H9 (cell line): ENCODE measurements at places on chromosomes 13 and 19. TPM values are rescaled to one million over a fixed set of nuclear protein-coding genes. Genes with fewer than 3 reads are reported as not detected.

GRCh38 chr19:41398050-41398418, 416 bp downstream of the BCKDHA start:
- H3K36me3 ChIP-seq = no peaks in the 10 kb centered on the region; the same call in 2 of the 3 replicates
- no peaks in the 10 kb centered on the region for H3K4me1 ChIP-seq
- no peak overlapping the region for H3K27ac ChIP-seq
- H3K4me3 ChIP-seq = peak overlapping the region; percentile 98

- H3K4me3 ChIP-seq = no peak overlapping the region
- no peak for DNase-seq
- H3K4me1 ChIP-seq = peaks cover 3% of the 10 kb centered on the region; the same call in 1 of the 2 replicates
- peaks cover 11% of the 10 kb centered on the region for H3K36me3 ChIP-seq
Measured at GRCh38 chr19:43420954-43421353, 6.3 kb downstream of the TEX101 start.

GRCh38 chr19:46371371-46371901, 24.5 kb downstream of the PPP5C start:
- DNase-seq = no peak
- peaks cover 33% of the 10 kb centered on the region for H3K36me3 ChIP-seq
- H3K27me3 ChIP-seq = no peaks in the 10 kb centered on the region
- H3K27ac ChIP-seq = no peak overlapping the region
- H3K4me3 ChIP-seq = no peak overlapping the region
- H3K4me1 ChIP-seq = peaks cover 7% of the 10 kb centered on the region; the same call in 1 of the 2 replicates

- H3K4me1 ChIP-seq = peaks cover 2% of the 10 kb centered on the region; the same call in 1 of the 2 replicates
- no peaks in the 10 kb centered on the region for H3K27me3 ChIP-seq
- DNase-seq = no peak
- H3K27ac ChIP-seq = no peak overlapping the region
- H3K4me3 ChIP-seq = no peak overlapping the region
Measured at GRCh38 chr19:32702010-32702409, 10.4 kb downstream of the NUDT19 start.

The ZNF850 gene
- 23.9 and 25.1 TPM in 2 replicates for total RNA-seq

- H3K27ac ChIP-seq = no peak overlapping the region
- no peaks in the 10 kb centered on the region for H3K27me3 ChIP-seq
- no peaks in the 10 kb centered on the region for H3K4me1 ChIP-seq
- peaks cover 15% of the 10 kb centered on the region for H3K36me3 ChIP-seq
Measured at GRCh38 chr19:19568802-19569756, 31.0 kb downstream of the CILP2 start.

The DOCK6 gene
- total RNA-seq = 57.9 and 59.4 TPM in 2 replicates

GRCh38 chr13:46071590-46072249, 19.2 kb upstream of the ZC3H13 start:
- no peaks in the 10 kb centered on the region for H3K36me3 ChIP-seq
- no peak overlapping the region for H3K4me3 ChIP-seq
- no peaks in the 10 kb centered on the region for H3K27me3 ChIP-seq
- peak; percentile 57 for DNase-seq

The ZNF441 gene
- total RNA-seq = 0.85 and 1.3 TPM in 2 replicates

- H3K27ac ChIP-seq = no peak overlapping the region
- H3K36me3 ChIP-seq = peaks cover 6% of the 10 kb centered on the region; the same call in 2 of the 3 replicates
- no peak overlapping the region for H3K4me3 ChIP-seq
- DNase-seq = no peak
- no peaks in the 10 kb centered on the region for H3K4me1 ChIP-seq
- no peaks in the 10 kb centered on the region for H3K27me3 ChIP-seq
Measured at GRCh38 chr13:37715606-37716015, 117.0 kb upstream of the POSTN start.

DNA sequence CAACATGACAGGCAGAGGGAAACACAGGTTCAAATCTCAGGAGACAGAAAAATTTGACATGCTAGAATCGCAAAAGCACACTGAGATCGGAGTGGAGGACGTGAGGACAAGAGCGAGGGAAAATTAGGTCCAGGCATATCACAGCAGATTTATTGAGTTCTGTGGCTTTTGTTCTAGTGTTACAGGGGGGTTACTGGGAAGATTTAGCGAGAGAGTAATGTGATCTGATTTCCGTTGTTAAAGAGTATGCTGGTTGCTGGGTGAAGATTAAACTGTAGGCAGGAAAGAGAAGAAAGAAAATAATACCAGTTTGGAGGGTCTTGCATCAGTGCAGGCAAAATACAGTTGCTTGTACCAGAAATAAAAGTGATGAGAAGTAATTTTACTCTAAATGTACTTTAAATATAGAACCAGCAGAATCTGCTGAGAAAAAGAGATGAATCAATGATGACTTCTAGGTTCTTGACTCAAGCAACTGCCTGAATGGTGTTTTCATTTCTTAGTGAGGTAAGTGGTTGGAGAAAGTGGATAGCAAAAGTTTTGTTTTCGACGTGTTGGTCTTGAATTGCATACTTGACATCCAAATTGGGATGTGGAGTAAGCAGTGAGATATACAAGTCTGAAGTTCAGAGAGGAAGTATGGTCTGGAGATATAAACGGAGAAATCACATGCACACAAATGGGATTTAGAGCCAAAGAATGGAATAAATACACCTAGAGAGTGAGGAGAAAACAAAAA, 35.7 kb downstream of the UFM1 start:
- no peaks in the 10 kb centered on the region for H3K4me1 ChIP-seq
- H3K27ac ChIP-seq = no peak overlapping the region
- no peak for DNase-seq
- H3K36me3 ChIP-seq = no peaks in the 10 kb centered on the region
- H3K27me3 ChIP-seq = no peaks in the 10 kb centered on the region

DNA sequence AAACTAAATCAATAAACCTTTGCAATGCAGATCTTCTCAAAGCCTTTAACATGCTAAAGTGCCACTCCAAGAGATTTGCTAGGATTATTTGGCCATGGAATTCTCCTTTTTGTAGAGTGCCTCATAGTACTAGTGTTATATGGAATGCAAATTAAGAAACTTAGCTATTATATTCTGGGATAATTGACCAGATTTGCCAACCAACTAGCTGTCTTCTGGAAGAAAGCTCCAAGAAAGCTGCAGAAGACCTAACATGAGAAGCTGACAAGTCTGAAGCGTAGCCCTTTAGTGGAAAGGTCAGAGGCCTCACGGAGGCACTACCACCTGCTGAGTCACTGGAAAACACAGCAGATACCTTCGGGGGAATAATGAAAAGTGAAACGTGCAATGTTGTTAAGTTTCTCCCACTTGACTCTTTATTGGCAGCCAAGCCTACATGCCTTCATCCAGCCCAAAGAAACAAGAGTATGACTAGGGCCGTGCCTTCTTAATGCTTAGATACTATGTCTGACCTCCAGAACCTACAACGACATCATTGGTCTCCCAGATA, 29.8 kb upstream of the KATNAL1 start:
- DNase-seq = no peak
- no peaks in the 10 kb centered on the region for H3K36me3 ChIP-seq
- no peaks in the 10 kb centered on the region for H3K27me3 ChIP-seq
- no peak overlapping the region for H3K4me3 ChIP-seq

The EXOSC5 gene
- total RNA-seq = 58.7 and 62.1 TPM in 2 replicates

GRCh38 chr19:56111601-56112312, 9.3 kb downstream of the ZNF787 start:
- H3K36me3 ChIP-seq = peaks cover under 1% of the 10 kb centered on the region; the same call in 1 of the 2 replicates
- no peak for DNase-seq
- H3K27ac ChIP-seq = no peak overlapping the region
- H3K27me3 ChIP-seq = no peaks in the 10 kb centered on the region
- H3K4me3 ChIP-seq = no peak overlapping the region

The PRR19 gene
- 2.9 and 3.2 TPM in 2 replicates for total RNA-seq

GRCh38 chr13:32284927-32285632, 30.1 kb downstream of the ZAR1L start:
- no peaks in the 10 kb centered on the region for H3K27me3 ChIP-seq
- H3K27ac ChIP-seq = no peak overlapping the region
- no peak overlapping the region for H3K4me3 ChIP-seq
- H3K36me3 ChIP-seq = no peaks in the 10 kb centered on the region

- peaks cover 3% of the 10 kb centered on the region; the same call in 1 of the 2 replicates for H3K36me3 ChIP-seq
- H3K27me3 ChIP-seq = no peaks in the 10 kb centered on the region; the same call in 1 of the 2 replicates
- H3K4me3 ChIP-seq = no peak overlapping the region
Measured at GRCh38 chr19:456547-457110, 4.2 kb downstream of the SHC2 start.

- no peak overlapping the region for H3K27ac ChIP-seq
- H3K4me1 ChIP-seq = no peaks in the 10 kb centered on the region
- H3K36me3 ChIP-seq = peaks cover 4% of the 10 kb centered on the region; the same call in 1 of the 2 replicates
- DNase-seq = no peak
- H3K27me3 ChIP-seq = no peaks in the 10 kb centered on the region
Measured at GRCh38 chr13:28136916-28137315, 1.4 kb upstream of the PAN3 start.

DNA sequence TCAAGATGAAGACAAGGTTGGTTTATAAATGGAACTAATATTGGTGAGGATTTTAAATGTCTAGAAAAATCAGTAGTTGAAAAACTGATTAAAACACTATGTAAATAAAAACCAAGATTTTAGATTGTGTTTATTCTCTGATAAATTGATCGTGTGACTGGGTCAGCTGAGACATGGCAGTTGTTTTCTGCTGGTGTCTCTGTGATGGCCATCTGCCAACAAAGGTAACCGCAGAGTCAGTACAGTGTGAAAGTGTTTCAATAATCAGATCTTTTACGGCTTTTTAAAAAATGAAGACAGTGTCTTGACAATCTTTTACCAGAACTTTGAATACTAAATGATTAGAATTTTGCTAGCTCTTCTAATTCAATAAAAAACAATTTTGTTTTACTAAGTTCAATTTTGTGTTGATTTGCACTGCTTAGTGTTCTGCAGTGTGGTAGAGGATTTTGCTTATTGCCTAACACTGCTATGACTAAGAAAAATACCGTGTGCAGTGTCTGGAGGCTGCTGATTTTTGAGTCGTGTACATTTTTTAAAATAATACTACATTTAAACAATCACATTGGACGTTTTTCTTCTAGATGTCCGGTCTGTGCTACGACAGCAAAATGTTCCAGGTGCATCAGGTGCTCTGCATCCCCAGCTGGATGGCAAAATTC, 32.7 kb upstream of the GPR183 start:
- peaks cover 2% of the 10 kb centered on the region; the same call in 1 of the 2 replicates for H3K4me1 ChIP-seq
- no peaks in the 10 kb centered on the region for H3K27me3 ChIP-seq
- no peak overlapping the region for H3K4me3 ChIP-seq
- no peak for DNase-seq

The ZNF846 gene
- 8.1 and 9.2 TPM in 2 replicates for total RNA-seq

GRCh38 chr19:43430976-43431375, 16.3 kb downstream of the TEX101 start:
- no peak overlapping the region for H3K4me3 ChIP-seq
- DNase-seq = no peak
- H3K36me3 ChIP-seq = no peaks in the 10 kb centered on the region
- no peak overlapping the region for H3K27ac ChIP-seq
- no peaks in the 10 kb centered on the region for H3K27me3 ChIP-seq
- no peaks in the 10 kb centered on the region for H3K4me1 ChIP-seq

- H3K27ac ChIP-seq = no peak overlapping the region
- peaks cover 49% of the 10 kb centered on the region for H3K36me3 ChIP-seq
- peak; percentile 33 for DNase-seq
- H3K4me3 ChIP-seq = peak overlapping the region; percentile 35; the same call in 1 of the 3 replicates
- H3K4me1 ChIP-seq = no peaks in the 10 kb centered on the region
Measured at GRCh38 chr19:3975637-3976087, 4.8 kb upstream of the DAPK3 start.

GRCh38 chr19:49636233-49636932, 3.6 kb downstream of the RRAS start:
- DNase-seq = no peak
- H3K27me3 ChIP-seq = no peaks in the 10 kb centered on the region
- no peak overlapping the region for H3K27ac ChIP-seq
- no peaks in the 10 kb centered on the region for H3K36me3 ChIP-seq
- H3K4me1 ChIP-seq = no peaks in the 10 kb centered on the region; the same call in 1 of the 2 replicates
- no peak overlapping the region for H3K4me3 ChIP-seq

DNA sequence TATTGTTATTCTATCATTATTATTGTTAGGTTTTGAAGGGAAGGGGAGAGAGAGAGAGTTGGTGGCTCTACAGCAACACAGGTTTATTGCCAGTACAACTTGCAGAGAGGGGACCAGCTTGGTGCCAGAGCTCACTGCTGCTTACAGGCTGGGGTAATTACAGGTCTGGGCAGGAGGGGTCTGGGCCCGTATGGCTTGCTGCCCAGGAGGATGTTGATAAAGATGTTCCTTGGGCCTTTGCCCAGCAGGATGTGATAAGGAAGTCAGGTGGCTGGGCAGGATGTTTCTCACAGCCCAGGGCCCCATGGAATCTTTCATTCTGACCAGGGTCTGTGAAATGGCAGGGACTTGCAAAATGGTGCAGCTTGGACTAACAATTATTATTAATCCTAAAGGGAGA, 64.2 kb upstream of the ZNF599 start:
- no peaks in the 10 kb centered on the region for H3K27me3 ChIP-seq
- no peaks in the 10 kb centered on the region for H3K4me1 ChIP-seq
- H3K4me3 ChIP-seq = no peak overlapping the region
- H3K27ac ChIP-seq = no peak overlapping the region

DNA sequence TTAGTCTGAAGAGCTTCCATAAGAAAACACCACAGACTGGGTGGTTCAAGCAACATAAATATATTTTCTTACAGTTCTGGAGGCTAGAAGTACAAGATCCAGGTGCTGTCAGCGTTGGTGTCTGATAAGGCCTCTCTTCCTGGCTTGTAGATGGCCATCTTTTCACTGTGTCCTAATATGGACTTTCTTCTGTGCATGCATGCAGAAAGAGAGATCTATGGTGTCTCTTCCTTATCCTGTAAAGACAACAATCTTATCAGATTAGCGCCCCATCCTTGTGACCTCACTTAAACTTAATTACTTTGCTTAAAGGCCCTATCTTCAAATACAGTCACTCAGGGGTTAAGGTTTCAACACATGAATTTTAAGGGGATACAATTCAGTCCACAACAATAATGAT, 14.1 kb upstream of the NDFIP2 start:
- no peaks in the 10 kb centered on the region for H3K27me3 ChIP-seq
- no peak for DNase-seq
- H3K4me1 ChIP-seq = no peaks in the 10 kb centered on the region
- H3K36me3 ChIP-seq = no peaks in the 10 kb centered on the region

GRCh38 chr13:50133358-50133953, 118.2 kb downstream of the KCNRG start:
- H3K27ac ChIP-seq = no peak overlapping the region
- H3K4me3 ChIP-seq = peak overlapping the region; percentile 44
- H3K4me1 ChIP-seq = no peaks in the 10 kb centered on the region
- H3K27me3 ChIP-seq = peaks cover 62% of the 10 kb centered on the region
- H3K36me3 ChIP-seq = no peaks in the 10 kb centered on the region
- peak; percentile 58 for DNase-seq

- DNase-seq = no peak
- no peaks in the 10 kb centered on the region for H3K4me1 ChIP-seq
- no peaks in the 10 kb centered on the region for H3K36me3 ChIP-seq
- H3K4me3 ChIP-seq = no peak overlapping the region
Measured at GRCh38 chr13:44206434-44206833, 167.2 kb upstream of the SERP2 start.

The SELENOW gene
- 377 and 388 TPM in 2 replicates for total RNA-seq

DNA sequence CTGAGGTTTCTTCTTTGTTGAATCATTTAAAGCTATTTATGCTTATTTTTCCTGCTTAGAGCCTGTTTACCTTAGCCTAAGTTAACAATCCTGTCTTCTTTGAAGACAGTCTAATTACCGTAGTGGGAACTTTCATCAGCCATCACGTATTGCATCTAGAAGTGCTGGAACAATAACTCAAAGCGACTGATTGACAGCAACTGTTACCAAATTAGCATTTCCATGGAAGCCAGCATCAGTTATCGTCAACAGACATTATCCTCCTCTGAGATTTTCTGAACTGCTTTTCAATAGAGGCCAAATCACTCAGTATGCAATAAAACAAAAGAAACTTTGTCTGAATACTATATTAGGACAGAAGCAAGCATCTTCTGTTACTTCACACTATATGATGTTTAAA, 433.3 kb upstream of the SLITRK1 start:
- no peak overlapping the region for H3K4me3 ChIP-seq
- no peaks in the 10 kb centered on the region for H3K36me3 ChIP-seq
- no peak for DNase-seq
- H3K4me1 ChIP-seq = peaks cover 1% of the 10 kb centered on the region; the same call in 1 of the 2 replicates
